ENCODE measurements at places on chromosomes 16 and 17.

- no peak for DNase-seq
These were observed 79.1 kb downstream of the GRIN2A start for GRCh38 chr16:10103118-10103517.

- no peak for DNase-seq
These were observed 2.0 kb downstream of the PRAC2 start for GRCh38 chr17:48725004-48725287.

- DNase-seq: no peak
These were observed 9.6 kb downstream of the MARVELD3 start for GRCh38 chr16:71635632-71636031.

DNA sequence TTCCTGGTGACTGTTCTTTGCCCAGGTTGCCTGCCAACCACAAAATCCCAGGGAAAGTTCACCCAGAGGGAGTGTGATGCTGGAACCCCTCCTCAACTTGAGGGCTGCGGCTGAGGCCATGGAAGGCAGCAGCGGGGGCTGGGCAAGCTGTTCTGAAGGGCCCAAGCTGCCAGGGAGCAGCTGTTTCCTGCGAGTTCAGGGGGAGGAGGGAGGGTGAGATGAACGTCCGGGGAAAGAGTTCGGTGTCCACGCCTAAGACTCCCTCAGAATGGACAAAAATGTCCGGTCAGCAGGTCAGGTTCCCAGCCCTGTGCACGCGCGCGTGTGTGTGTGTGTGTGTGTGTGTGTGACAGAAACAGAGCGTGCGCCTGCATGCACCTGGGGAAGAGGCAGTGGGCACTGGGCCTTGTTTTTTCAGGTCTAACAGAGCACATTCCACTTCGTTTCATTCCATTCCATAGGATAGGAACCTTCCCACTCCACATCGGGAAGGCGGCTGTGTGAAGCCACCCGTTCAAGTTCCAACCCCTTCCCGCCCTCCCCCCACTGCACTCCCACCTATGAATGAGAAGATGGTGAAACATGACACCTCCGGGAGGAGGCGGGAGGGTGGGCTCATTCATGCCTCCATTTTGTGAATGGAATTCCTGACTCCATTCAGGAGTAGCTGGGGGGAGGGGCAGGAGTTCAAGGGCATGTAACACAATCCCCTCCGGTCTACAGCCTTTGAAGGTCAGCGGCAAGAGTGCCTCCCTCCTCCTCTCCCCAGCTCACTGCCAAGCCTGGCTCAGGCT lies 15.7 kb downstream of the ETV4 start:
- no peak for DNase-seq

DNA sequence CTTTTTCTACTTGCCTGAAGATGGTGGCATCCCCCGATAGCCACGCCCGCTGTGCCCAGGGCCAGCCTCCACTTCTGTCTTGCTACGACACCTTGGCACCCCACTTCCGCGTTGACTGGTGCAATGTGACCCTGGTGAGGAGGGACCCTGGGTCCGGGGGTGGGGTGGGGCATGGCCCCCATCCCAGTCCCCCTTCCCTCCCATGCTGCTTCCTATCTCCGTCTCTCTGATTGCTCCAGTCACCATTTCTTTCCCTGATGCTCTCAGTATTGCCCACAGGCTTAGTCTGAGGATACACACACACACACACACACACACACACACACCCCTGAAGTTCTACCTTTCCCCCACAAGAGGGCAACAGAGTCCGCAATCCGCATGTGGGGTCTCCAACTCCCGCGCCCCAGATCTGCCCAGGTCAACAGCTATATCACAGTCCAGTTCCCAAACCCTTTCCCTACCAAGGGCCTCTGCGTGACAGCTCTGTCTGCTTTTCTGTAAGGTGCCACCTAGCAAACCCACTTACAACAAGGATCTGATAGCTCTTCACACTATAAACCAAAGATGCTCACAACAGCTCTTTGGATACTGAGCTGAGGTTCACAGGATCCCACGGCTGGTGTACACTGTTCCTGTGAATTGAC lies 3.4 kb downstream of the SGCA start:
- peak; percentile 54 for DNase-seq

- no peak for DNase-seq
These were observed 70.4 kb downstream of the KSR1 start for GRCh38 chr17:27526604-27527002.

DNA sequence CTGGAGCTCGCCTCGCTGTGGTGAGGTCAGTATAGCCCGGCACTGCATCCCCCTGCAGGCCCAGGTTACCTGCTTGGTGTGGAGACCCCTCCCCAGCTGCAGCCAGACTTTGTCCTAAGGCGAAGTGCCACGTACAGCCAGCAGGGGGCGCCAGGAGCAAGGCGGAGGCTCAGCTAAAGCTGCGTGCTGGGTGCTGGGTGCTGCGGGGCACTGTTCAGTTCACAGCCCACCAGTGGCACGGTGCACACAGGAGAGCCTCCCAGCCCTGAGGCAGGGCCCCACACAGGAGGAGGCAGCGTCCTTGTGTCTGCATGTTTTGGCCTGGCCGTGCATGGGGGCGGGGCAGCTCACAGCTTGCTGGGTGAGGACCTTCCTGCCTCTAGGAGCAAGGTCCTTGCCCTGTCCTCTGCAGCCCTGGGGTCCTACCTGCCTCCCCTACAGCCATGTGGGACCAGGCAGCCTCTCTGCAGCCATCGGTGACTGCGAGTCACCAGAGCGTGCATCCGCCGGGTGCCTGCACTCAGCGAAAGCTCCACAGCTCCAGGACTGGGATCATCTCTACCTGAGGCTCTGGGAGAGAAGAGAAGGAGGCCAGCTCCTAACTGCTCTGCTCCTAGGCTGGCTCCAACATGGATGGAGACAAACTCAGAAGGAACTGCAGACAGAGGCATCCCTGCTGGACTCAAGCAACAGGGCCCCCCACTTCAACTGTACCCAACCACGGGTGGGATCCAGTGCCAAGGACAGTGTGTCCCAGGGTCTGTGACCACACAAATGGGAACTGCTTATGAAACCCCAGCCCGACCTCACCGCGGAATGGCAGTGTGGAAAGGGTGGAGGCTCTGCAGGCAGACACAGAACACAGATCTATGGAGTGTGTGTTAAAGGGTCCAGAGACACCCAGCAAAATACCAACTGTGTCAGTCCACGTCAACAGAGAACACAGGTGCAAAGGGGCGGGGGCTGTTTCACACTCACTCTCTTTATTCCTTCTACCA lies 19.0 kb downstream of the SLC7A5 start:
- peak; percentile 68 for DNase-seq

DNA sequence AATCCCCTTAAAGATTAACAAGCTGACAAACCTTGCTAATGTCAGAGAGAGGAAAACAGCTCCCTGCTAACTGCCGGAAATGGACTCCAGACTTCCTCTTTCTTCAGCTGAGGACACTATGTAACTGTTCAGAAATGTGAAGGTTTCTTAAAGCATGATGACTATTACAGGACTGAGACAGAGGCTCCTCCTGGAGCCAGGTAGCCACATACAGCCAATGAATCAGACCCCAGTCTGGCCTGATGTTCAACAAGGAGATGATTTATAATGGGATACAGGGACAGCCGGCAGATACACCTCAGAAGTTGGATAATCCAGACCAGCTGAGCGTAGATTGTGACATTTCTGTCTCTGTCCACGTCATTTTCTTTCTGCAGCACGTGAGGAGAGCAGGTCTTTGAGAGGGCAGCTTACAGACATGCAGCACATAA lies 216.2 kb downstream of the HS3ST3A1 start:
- DNase-seq: no peak

DNA sequence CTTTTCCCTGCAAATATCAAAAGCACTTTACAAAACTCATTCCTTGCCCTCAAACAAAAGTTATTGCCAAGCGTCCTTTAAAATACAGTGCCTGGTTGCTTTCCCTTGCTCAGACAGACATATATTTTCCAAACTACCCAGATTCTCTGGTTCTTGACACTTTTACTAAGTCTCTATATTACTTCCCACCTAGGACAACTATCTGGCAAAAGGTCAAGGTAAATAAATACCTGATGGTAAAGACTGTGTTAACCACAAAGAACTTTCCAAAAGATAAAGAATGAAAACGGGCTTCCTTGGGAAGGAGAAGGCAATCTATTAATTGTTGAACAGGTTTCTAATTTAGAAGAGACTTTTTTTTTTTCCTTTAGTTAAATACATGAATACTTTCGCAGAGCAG lies 1.9 kb downstream of the HS3ST3A1 start:
- DNase-seq: no peak

GRCh38 chr16:55871411-55872038 lies 3.6 kb downstream of the CES5A start:
- DNase-seq: no peak

DNA sequence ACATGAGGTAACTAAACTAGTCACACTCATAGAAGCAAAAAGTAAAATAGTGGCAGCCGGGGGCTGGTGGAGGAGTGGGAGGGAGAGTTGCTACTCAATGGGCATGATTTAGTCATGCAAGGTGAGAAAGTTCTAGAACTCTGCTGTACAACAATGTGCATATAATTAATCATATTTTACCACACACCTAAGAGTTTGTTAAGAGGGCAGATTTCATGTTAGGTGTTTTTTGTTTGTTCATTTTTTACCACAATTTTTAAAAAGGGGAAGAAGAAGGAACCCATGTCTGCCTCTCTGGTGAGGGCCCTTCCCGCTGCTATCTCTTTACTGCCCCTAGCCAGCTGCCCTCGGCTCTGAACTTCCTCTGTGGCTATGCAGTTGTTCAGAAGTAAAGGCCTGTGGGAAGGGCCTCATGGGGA lies 11.2 kb downstream of the CD300LB start:
- DNase-seq: no peak

DNA sequence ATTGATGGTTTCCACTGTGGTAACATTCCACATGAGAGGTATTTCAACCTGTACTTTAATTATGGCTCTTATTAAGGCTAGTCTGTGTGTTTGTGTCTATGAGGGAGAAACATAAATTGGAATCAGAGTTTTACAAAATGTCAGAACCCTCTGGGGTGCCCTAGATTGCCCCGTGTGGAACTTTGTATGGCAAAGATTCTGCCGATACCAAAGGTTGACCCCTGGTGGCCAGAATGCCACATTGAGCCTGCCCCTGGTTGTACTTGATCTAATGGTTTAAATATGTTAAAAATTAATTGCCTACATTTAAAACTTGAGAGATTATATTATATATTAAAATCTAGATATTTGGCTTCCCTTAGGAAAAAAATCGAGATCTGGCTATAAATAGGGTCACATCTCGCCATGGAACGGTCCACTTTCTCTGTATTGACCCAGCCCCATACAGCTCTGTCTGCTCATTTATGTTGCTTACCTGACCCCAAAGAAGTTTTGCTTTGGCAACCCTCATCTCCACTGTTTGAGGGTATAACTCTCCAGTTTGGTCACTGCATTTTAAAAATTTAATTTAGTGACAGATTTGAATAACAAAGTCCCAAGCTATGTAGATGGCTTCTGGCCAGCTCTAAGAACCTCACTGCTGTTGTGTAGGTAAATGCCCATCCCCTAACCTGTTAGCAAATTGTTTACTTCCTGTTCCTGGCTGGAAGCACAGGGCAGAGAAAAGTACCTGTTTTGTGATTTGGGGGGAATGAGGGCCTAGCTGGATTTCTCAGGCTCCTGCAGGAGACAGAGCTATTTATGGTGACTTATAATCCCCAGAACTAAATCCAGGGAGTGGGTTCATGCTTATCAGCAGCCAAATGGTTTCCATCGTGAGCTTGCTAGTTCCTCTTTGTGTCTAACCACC lies 95.0 kb downstream of the PLCG2 start:
- DNase-seq: no peak

DNA sequence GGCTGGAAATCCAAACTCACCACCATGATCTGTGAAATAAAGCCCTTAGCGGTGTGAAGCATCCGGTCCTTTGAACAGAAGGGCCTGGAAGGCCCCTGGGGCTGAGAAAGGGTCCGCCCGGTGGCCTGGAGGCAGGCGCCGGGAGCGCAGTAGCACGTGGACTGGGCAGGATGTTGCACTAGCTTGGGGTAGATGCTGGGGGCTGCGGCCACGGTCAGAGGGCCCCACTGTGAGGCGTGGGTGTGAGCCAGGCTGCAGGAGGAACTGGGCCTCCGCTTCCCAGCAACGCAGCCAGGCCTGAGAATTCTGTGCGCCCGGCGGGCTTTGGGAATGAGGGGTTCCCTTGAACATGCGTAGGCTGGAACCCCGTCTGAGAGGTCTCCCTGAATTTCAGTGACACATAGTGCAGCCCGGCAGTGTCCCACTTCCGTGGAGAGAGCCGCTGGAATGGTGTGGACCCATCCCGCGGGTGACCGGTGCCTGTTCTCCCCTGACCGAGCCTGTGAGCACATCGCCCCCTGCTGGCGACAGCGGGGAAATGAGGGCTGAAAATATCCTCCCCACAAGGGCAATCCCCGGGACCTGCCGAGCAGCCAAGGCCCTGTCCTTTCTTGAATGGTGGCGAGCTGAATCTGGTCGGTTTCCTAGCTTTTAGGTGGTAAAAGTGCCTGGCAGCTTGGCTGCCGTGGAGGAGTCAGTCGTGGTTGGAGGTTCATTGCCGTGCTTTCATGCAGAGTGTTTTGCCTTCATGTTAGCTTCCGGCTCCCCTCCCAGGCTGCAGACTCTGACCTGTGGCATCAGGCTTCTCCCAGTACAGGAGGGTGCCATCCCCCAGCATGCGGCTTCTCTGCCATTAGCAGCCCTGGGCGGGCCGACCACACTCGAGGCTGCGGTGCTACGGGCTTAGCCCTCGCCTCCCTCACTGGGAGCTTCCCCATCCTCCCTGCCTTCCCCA lies 43.8 kb downstream of the DNAJA2 start:
- peak; percentile 84 for DNase-seq

DNA sequence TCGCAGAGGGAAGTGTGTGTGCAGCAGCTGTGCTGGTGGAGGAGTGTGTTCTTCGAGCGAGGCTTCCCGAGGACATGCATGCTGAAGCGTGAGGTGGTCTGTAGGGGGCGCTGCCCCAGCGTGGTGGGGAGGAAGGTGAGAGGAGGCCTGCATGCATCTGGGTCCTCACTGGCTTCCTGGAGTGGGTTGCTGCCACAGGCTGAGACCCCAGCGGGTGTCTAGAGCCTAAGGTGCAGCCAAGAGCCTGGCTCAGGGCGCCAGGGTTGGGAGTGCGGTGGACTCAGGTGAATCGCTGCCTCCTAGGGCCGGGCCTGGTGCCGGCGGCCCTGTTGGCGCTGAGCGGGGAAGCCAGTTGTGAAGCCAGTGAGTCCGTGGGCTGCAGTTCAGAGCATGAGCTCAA lies 7.5 kb upstream of the HSD3B7 start:
- no peak for DNase-seq

DNA sequence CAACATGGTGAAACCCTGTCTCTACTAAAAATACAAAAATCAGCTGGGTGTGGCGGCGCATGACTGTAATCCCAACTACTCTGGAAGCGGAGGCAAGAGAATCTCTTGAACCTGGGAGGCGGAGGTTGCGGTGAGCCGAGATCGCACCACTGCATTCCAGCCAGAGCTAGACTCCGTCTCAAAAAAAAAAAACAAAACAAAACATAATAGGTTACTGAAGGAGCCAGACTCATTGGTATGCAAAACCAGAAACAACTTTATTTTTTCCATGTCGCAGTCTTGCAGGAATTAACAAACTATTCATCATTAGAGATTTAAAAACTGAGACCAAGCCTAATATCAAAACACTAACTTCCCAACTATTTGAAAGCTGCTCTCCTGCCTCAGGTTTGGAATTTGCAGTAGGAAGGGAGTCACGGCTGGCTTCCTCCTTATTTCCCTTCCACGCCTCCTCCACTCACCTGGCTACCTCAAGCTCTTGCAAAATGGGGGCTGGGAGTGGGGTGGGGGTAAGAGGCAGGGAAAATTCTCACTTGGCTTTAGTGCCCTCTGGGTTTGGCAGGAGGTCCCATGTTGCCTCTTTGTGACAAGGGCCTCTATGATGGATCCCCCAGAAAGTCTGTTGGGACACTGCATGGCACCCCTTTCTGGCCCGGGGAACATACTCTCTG lies 34.1 kb upstream of the MYH10 start:
- no peak for DNase-seq

Data from activated naive CD4-positive, alpha-beta T cell treated with anti-CD3 and anti-CD28 coated beads, Interleukin-2, amount 50 U/mL, for 72 hours (primary cell).